ENCODE measurements at places on chromosomes 1 and 21.

GRCh38 chr1:222107267-222107666 lies 365.4 kb upstream of the DUSP10 start:
- no peak for DNase-seq

- DNase-seq: no peak
Measured at GRCh38 chr1:187617776-187618175, 789.0 kb downstream of the PLA2G4A start.

DNA sequence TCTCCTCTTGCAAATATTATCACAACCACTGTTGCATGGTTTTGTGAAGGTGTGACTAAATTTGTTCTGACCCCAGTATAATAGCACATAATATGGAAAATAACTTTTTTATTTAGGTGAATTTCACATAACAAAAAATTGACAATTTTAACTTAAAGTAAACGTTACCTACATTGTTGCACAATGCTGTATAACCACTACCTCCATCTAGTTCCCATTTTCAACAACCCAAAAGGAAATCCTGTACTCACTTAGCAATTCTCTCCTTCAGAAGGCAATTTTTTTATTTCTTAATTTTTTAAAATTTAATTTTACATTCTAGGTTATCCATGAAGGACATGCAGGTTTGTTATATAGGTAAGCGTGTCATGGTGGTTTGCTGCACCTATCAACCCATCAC lies 95.2 kb downstream of the KCNJ6 start:
- DNase-seq: no peak

DNA sequence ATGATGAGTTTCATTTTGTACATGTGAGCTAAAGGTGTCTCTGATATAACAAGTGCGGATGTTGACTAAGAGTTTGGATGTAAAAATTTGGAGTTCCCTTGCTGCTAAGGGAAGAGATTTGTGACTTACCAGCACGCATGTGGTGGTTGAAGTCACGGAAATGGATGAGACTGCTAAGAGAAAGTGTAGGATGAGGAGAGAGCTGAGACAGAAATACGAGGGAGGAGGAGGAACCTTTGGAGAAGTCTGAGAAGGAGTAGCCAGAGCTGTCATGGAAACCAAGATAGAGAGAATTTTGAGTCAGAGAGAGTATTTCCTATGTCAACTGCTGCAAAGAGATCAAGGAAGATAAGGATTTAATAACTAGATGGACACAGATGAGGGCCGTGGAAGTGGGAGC lies 106.5 kb upstream of the COL24A1 start:
- DNase-seq: no peak

DNA sequence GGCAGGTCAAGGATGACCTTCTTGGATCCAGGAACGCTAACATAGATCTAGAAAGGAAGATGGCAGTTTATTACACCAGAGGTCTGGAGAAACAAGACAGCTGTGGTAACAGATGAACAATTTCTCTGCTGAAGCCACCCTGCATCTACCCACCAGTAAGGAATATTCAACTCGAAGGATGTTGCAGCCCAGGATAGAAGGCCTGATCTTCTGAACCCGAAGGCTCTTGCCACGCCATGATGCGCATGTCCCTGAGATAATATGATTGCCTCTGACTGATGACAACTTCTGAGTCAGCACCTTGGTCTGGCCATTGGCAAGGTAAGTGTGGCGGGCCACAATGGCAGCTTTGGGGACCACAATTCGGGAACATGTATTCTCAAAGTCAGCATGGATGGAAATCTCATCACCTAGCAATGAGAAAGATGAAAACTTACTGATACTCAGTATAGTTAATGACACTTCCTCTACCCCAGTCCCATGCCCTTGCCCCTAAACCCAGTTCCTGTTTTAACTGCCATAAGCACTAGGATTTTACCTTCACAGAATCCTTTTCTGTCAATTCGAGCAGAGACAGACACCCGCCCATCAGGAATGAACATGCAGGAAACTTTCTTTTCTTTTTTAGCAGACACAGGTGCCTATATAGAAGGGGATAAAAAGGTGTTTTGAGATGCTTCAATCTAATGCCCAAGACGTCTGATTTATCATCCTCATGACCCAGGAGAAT lies 1.8 kb downstream of the TXNIP start:
- DNase-seq: peak; percentile 51

- DNase-seq: no peak
Measured at GRCh38 chr1:44072204-44072603, 40.9 kb upstream of the SLC6A9 start.

DNA sequence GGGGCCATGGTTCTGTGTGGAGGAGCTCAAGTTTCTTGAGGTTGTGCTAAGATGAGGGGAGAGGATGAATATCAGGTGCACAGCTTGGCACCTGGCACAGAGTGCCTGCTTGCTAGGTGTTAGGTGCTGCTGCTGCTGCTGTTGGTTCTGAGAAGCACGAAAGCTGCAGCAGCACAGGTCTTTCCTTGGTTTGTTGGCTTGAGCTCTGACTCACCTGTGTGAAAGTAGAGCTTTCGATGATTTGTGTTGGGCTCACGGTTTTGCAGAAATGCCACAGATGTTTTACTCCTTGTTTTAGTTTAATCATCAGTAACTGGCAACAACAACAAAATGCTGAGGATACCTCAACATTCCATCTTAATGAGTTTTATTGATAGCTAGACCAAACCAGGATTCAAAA lies 221.6 kb downstream of the BRINP2 start:
- DNase-seq: no peak

DNA sequence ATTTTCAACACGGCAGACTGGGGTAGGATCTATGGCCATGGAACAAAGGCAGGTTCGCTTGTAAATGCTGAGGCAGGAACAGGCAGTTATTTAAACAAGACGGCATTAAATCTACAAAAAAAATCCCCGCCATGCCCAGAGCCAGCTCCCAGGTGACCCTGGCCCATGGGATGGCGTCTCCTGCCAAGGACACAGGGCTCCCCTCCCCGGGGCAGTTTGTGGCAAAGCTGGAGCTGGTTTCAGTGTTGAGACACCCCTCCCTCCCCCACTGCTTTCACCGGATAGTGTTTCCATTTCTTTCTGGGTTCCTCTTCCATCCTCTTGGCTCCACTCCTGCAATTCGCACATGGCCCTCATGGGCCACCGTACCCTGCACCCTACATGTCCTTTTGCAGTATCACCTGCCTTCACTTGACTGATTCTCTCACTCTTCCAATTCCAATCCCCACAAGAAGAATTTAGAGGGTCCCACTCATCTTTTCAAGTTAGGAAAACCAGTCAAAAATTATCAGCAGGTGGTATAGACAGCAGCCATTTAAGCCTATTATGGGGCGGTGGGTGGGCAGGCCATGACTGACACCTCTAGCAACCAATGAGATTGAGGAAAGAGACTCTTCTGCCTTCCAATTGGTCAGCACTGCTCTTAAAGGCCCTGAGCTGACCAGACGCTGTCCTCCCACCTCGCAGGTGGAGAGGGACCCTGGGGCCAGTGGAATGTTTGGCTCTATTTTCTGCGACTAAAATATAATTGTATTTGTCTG lies 52.0 kb downstream of the OLIG1 start:
- DNase-seq: no peak

DNA sequence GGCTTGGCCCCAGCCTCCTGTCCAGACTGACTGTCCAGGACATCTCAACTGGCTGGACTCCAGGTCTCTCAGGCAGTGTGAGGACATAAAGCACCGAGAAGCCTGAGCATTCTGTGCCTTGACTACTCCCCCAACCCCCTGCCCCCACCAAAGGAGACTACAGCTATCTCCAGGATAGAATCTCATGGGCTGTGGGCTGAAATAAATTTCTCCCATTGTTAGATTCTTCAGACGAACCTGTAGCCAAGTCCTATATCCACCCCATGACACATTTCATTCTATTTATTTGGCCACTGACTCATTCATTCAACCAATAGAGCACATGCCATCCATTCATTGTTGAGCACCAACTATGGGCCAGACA lies 11.4 kb downstream of the VWA5B1 start:
- DNase-seq: no peak

- no peak for DNase-seq
Measured at GRCh38 chr1:84973498-84974334, 23.2 kb downstream of the MCOLN2 start.

DNA sequence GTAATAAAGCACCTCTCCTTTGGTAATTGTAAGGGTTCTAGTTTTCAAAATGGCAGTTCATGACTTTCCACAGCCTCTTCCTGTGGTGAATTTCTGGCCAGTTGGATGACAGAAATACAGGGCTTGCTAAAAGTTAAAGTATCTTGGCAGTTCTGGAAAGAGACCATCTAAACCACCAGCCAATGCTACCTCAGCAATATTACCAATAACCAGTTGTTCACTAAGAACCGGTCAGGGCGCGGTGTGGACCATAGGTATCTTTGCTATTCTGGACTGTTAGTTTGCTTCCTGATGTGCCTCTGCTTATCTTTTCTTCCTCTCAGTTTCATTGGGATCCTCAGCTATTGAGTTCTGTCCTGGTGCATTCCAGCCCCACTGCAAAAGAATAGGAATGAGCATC lies 124.7 kb downstream of the HS2ST1 start:
- DNase-seq: no peak

GRCh38 chr1:28163496-28164161 lies 12.9 kb downstream of the PTAFR start:
- no peak for DNase-seq

DNA sequence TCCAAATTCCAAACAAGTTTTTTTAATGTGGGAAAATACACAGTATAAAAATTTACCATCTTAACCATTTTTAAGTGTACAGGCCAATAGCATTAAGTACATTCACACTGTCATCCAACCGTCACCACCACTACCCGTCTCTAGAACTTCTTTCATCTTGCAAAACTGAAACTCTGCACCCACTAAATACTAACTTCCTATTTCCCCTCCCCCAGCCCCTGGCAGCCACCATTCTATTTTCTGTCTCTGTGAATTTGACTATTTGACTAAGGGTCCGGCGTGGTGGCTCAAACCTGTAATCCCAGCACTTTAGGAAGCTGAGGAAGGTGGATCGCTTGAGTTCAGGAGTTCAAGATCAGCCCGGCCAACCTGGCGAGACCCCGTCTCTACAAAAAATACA lies 36.1 kb downstream of the CLSTN1 start:
- DNase-seq: peak; percentile 65

DNA sequence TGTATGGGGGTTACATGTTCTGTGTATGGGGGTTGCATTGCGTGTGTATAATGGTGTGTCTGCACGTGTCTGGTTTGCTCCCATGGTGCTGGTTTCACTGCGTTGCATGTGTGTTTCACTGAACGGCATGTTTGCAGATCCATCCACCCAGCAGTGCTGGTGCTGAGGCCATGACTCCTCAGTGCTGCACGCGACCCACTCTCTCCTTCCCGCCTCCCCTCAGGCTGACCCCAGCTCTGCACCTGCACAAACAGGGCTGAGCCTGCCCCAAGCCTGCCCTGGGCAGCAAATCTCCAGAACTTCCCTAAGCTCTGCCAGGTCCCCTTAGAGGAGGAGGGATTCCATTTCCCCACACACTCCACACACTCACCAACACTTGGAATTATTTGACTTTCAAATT lies 18.7 kb downstream of the ACTRT2 start:
- no peak for DNase-seq

- no peak for DNase-seq
Measured at GRCh38 chr1:4292861-4293260, 361.5 kb upstream of the AJAP1 start.

- DNase-seq: no peak
Measured at GRCh38 chr1:89688607-89689006, 55.7 kb downstream of the LRRC8C start.

- no peak for DNase-seq
Measured at GRCh38 chr21:45971616-45972352, 9.8 kb upstream of the COL6A1 start.

All from CD4-positive, alpha-beta T cell treated with Interleukin-4 for 4 hours (primary cell).